ENCODE measurements at places on chromosomes 2 and 18. TPM values are rescaled to one million over a fixed set of nuclear protein-coding genes. Genes with fewer than 3 reads are reported as not detected.
A peak's percentile ranks its signal among the peaks of the same experiment; 100 is the strongest.

GRCh38 chr2:143399631-143400069 is 270.4 kb downstream of the ARHGAP15 start:
- H3K4me3 ChIP-seq: no peak overlapping the region
- H3K27ac ChIP-seq: no peak overlapping the region
- H3K27me3 ChIP-seq: no peaks in the 10 kb centered on the region
- peaks cover 25% of the 10 kb centered on the region for H3K4me1 ChIP-seq
- H3K36me3 ChIP-seq: no peaks in the 10 kb centered on the region
- peak; percentile 10 for DNase-seq

Gene DPYSL5
- not detected for total RNA-seq

- H3K4me1 ChIP-seq: no peaks in the 10 kb centered on the region
- H3K4me3 ChIP-seq: no peak overlapping the region
- H3K27ac ChIP-seq: no peak overlapping the region
- H3K36me3 ChIP-seq: no peaks in the 10 kb centered on the region
- H3K27me3 ChIP-seq: no peaks in the 10 kb centered on the region
- no peak for DNase-seq
These were observed 75.4 kb upstream of the PGAP1 start for GRCh38 chr2:197001921-197002320.

Gene KCNE4
- total RNA-seq: not detected

Gene LBX2
- not detected for total RNA-seq

DNA sequence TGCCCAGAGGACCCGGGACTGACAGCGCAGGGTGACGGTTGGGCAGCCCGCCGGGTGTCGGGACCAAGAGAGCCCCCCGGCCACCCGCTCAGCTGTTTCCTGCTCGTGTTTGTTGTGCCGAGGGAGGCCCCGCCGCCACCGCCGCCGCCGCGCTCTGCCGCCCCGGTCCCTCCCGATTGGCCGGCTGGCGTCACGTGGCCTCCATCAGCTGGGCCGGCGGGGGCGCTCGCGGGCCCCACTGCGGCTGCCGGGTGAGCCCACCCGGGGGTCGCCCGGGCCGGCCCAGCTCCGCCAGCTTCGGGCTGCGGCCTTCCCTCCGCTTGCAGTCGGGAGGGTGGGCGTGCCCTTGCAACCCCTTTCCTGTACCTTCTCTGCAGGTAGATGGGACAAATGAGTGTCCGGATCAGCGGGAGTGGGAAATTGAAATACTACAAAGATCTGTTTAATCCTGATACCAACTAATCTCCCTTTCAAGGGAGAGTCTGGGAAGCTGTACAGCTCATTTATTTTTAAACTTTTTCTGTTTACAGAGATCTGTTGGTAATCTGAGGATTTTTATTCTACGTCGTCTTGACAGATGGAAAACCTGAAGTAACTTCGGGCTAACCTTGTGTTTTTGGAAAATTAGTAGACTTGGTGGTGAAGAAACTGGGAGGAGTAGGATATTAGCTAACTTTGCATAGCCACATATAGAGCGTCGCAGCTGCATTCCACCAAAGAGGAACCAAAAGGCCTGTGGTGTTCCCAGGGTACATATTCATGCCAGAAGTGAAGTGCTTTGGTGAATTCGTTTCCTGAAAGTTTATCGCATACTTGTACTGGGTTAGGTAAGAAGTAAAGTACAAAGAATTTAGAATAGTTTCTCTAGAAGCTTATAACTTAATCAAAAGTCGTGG is 1.2 kb downstream of the YPEL5 start:
- peak overlapping the region; percentile 86 for H3K4me3 ChIP-seq
- no peaks in the 10 kb centered on the region for H3K27me3 ChIP-seq
- H3K4me1 ChIP-seq: peaks cover 37% of the 10 kb centered on the region
- peak; percentile 52 for DNase-seq

Gene IL1RN
- 8.2 TPM for total RNA-seq

DNA sequence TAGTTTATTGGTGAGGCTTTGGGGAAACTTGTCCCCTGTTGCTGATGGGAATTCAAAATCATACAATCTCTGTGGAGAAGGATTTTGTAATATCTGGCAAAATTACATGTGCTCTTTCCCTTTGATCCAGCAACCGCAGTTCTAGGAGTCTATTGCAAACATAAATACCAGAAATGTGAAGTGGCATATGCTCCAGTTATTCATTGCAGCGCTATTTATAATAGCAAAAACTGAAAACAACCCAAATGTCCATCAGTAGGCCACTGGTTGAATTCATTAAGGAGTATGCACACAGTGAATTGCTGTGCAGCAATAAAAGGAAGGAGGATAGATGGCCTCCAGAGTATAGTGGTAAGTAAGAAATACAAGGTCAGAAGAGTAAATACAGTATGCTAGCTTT is 76.5 kb downstream of the HNRNPLL start:
- no peak overlapping the region for H3K27ac ChIP-seq
- H3K36me3 ChIP-seq: no peaks in the 10 kb centered on the region
- no peak for DNase-seq
- H3K4me1 ChIP-seq: peaks cover 14% of the 10 kb centered on the region

Gene KIF5C
- total RNA-seq: 7.3 TPM

DNA sequence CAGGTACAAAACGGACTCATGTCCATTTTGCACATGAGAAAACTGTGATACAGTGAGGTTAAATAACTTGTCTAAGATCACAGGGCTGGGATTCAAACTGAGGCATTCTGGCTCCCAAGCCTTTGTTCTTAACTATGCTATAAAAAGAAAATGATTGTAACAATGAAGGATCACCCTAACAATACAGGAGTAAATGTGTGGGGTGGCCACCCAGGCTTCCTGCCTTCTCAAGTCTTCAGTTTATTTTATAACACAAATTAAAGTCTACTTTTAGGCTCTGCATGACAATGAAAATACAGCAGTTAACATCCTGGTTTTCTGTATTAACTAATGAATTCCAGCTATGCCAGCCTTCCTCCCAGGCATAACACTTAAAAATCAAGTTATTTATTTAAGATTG is 7.6 kb downstream of the WDFY1 start:
- H3K27me3 ChIP-seq: no peaks in the 10 kb centered on the region
- peaks cover 20% of the 10 kb centered on the region for H3K4me1 ChIP-seq

DNA sequence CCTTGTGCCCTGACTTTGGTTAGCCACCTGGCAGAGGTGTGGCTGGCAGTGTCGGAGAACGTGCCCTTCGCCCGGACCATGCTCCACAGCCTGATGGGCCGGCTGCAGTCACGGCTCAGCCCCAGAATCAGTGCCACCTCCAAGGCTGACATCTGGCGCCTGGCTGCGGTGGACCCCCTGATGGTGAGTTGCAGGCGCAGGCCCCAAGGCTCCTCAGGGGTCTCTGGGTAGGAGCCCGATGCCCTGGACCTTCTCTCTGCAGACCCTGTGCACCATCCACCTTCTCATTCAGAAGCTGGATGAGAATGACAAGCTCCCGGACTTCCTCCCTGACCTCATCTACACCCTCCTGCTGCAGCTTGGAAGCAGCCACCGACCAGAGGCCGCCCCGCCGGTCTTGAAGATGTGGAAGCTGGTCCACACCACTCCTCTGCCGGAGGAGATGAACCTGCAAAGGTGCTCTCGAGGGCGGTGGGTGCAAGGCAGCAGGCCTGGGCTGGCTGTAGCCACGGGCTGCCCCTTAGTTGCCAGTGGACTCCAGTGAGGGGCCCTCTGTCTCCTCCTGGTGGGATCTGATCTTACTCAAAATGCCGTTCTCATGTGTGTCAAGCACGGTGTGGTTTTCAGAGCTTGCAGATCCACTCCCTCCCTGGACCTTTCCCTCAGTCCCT is 32.1 kb downstream of the HJURP start:
- no peaks in the 10 kb centered on the region for H3K4me1 ChIP-seq
- H3K4me3 ChIP-seq: no peak overlapping the region
- DNase-seq: no peak
- no peaks in the 10 kb centered on the region for H3K27me3 ChIP-seq

Gene MARCO
- not detected for total RNA-seq

Gene RFTN2
- total RNA-seq: 0.07 TPM

Gene ZNF521
- 0.04 TPM for total RNA-seq

Gene CERKL
- 0.98 TPM for total RNA-seq

DNA sequence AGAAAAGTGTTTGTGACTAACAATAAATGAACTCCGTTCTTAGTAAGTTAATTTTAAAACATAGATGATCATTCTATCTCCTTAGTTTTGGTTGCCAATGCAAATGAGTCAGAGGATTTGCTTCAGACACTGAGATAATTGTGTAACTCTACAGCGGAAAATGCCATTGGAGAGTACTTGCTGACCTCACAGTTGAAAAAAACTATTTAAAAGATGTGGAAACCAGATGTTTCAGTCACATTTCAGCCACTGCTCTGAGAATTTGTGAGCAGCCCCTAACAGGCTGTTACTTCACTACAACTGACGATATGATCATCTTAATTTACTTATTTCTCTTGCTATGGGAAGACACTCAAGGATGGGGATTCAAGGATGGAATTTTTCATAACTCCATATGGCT is at the start of gene TNFAIP6:
TSS of gene TNFAIP6 (plus strand) at position 234 of the 400 bp plus-strand sequence. CDS start at position 309, 75 bp downstream.
- no peak within 1 kb of the TSS for H3K27ac ChIP-seq
- DNase-seq: peak; percentile 22
- no peaks in the 10 kb centered on the region for H3K36me3 ChIP-seq
- no peaks in the 10 kb centered on the region for H3K27me3 ChIP-seq
- no peaks in the 10 kb centered on the region for H3K4me1 ChIP-seq

Gene ALK
- total RNA-seq: 0.87 TPM

DNA sequence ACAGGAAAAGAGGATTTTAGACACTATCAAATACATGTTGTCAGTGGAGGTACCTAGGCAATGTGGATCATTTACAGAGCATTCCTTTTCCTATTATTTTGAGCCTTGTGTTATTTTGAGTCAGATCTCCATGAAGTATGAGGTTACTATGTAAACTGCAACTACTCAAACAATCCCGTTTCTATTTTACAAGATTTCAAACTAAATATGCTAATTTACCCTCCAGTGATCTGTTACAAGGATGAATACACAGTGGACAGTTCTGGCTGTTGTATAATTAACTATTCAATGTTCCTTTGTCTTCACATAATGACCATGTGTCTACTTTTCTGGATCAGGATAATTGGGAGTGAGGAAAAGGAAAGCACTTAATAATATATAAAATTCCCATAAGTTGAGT is 4.6 kb downstream of the HOXD1 start:
- H3K27me3 ChIP-seq: peaks cover 28% of the 10 kb centered on the region
- H3K27ac ChIP-seq: no peak overlapping the region
- DNase-seq: no peak
- H3K4me3 ChIP-seq: no peak overlapping the region

DNA sequence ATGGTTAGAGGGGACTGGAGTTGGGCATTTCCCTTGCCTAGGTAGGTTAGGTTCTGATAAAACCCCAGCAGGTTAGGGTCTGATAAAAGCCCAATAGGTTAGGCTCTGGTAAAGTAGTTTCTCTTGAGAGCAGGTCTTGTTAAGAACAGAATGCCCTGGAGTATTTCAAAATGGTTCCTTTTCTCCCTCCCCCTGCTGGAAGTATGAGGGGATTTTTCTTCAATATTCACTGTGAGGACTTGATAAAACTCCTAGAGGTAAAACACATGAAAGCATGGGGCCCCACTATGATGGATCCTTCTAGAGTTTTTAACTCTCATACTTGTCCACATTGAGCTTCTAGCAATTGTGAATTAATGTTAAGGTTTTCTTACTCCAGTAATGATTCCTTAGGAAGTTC is 27.6 kb downstream of the ANKAR start:
- no peaks in the 10 kb centered on the region for H3K36me3 ChIP-seq
- H3K27ac ChIP-seq: no peak overlapping the region
- H3K4me3 ChIP-seq: no peak overlapping the region
- H3K4me1 ChIP-seq: no peaks in the 10 kb centered on the region
- H3K27me3 ChIP-seq: no peaks in the 10 kb centered on the region

DNA sequence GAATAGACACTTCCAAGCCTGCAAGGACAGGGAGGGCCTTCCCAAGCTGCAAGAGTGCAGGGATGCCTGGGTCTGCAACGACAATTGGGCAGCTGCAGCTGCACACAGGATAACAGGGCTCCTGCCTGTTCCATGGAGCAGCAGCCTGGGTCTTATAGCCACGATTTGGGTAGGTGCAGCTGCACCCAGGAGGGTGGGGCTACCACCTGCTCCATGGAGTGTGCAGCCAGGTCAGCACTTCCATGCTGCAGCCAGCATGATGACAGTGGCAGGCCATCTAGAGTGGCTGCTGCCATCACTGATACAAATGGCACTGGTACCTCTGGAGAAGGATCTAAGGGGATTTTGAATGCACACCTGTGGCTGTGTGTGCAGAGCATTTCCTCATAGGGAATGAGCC is 528.5 kb downstream of the DSC3 start:
- H3K27me3 ChIP-seq: no peaks in the 10 kb centered on the region
- no peak for DNase-seq
- H3K4me1 ChIP-seq: no peaks in the 10 kb centered on the region

Gene RGPD4
- total RNA-seq: not detected

- H3K27ac ChIP-seq: no peak overlapping the region
- no peaks in the 10 kb centered on the region for H3K27me3 ChIP-seq
- no peak for DNase-seq
- H3K4me3 ChIP-seq: no peak overlapping the region
- H3K4me1 ChIP-seq: no peaks in the 10 kb centered on the region
These were observed 66.9 kb downstream of the ATAD2B start for GRCh38 chr2:23859983-23860382.

DNA sequence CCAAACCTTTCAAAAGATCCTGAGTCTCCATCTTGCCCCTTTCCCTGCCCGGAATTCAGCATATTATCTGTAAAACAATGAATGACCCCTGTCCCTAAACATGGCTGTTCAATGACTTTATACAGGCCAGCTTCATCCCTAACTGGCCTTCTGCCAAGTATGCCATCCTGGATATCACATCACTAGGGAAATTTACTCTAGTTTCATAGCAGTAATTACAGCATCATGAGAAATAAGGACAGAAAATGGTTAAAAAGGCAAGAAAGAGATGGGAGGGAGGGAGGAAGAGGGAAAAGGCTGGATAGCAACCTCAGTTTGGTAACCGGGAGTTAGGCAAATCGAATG is 4.4 kb downstream of the MBOAT2 start:
- H3K27ac ChIP-seq: peak overlapping the region; percentile 54
- no peaks in the 10 kb centered on the region for H3K36me3 ChIP-seq
- DNase-seq: no peak
- H3K4me3 ChIP-seq: no peak overlapping the region

DNA sequence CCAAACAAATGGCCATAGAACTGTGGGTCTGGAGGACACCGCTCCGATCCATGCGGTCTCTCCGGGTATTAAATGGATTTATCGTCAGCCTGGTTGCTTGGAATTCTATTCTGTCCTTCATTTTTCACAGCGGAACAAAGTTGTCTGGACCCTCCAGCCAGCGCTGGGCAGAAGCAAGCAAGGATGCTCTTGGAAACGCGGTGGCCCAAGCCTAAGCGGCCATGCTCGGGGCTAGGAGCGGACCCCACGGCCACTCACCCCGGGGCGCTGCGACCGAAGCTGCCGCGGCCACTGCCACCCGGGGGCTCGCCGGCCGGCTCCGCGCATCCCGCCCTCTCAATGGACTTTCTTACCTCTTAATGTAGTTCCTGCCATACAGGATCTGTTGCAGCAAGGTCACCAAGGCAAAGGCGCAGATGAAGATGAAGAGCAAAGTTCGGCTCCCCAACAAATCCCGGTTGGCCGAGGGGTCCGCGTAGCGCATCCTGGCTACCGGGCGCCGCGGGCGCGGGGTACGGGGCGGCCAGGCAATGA is 761 bp downstream of the ST8SIA5 start:
- DNase-seq: no peak
- no peaks in the 10 kb centered on the region for H3K36me3 ChIP-seq
- no peak overlapping the region for H3K4me3 ChIP-seq
- H3K27me3 ChIP-seq: no peaks in the 10 kb centered on the region
- no peaks in the 10 kb centered on the region for H3K4me1 ChIP-seq
- no peak overlapping the region for H3K27ac ChIP-seq

Gene MC4R
- total RNA-seq: not detected

Gene TTLL4
- 21.0 TPM for total RNA-seq

GRCh38 chr2:240557808-240558207 is at the start of gene ANKMY1:
Gene ANKMY1, minus strand, starts transcription at chr2:240557988. Its CDS starts 653 bp downstream, at chr2:240557335.
- H3K4me3 ChIP-seq: peak within 1 kb of the TSS; percentile 46
- H3K4me1 ChIP-seq: peaks cover 28% of the 10 kb centered on the region
- no peaks in the 10 kb centered on the region for H3K27me3 ChIP-seq
- DNase-seq: peak; percentile 53
- H3K36me3 ChIP-seq: no peaks in the 10 kb centered on the region
